ENCODE measurements at places on chromosomes 1 and 21.

DNA sequence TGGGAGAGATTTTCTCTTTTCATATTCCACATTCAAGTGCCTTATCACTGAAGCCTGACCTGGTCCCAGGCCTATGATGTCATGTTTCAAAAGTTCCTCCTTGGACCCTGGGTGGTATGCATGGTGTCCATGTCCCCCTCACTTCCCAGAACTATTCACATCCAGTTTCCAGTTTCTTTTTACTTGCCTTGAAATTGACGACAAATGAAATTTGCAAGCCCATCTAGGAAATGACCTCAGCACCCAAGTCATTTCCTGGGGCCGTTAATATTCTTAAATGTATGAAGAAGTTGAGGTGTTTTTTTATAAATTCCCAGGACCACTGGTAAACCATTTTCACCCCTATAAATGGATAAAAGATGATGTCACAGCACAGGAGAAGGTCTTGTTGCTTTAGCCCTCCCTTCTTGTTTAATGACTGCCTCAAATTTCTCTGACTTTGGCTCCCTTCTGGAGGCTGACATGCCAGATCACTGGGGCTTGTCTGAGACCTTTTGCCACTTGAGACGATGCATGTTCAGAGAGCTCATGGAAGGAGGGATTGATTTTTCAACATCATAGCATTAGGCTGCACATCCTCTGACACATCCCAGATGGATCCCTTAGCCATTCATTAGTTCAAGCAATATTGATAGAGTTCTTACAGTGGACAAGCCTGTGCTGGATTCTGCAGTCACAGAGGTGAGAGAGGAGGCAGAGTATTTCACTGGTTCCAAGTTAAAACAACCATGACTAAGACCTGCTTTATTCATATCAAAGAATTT, 221.3 kb downstream of the PLPP3 start:
- DNase-seq = no peak

DNA sequence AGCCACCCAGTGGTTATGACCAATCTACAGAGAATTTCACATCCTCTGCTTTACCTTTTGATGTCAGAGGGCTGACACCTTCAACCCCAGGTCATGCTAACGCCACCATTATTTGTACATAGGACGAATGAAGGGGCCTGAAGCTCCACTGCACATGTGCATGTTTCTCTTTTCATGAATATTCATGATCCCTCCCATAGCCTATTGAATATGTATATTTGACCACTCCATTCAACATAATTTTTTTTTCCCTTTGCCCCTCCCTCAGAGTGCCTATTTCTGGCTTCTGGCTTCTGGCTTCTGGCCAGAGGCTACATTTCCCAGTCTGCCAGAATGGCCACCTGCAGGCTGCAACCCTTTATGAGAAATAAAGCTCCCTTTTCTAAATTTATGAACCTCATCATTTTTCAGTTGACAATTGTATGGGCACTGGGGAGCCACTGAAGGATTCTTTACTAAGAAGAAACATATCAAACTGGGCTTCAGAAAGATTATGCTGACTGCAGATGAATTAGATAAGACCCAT, 406.7 kb downstream of the SIPA1L2 start:
- no peak for DNase-seq

- no peak for DNase-seq
These were observed 43.3 kb downstream of the RASAL2 start for GRCh38 chr1:178137238-178137637.

DNA sequence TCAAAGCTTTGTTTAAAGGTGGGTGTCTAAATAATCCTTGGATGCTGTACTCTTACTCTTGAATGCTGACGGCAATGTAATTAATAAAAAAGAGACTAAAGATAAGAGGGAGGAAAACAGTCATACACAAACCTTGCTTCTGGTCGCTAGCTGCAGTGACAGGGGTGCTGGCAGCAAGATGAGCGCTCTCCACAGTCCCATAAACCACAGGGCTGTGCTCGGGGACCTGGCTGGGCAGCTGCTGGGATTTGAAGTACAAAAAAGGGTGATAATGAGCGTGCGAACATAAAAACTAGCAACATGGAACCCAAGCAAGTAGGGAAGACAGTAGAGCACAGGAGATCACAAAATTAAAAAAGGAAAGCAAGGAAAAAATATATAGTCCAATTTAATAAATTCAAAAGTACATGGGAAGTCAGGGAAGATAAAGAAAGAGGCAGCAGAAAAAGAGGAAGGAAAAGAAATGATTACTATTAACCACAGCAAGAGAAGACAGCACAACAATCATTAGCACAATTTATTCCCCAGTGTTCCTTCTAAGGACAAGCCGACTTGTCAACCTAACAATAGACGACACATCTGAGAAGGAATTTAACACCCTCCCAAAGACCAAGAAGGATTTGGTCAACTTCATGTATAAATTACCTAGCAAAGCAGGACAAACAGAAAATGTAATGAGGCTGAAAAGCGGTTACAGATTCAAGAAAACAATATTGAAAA, 162.9 kb upstream of the HP1BP3 start:
- DNase-seq = no peak

DNA sequence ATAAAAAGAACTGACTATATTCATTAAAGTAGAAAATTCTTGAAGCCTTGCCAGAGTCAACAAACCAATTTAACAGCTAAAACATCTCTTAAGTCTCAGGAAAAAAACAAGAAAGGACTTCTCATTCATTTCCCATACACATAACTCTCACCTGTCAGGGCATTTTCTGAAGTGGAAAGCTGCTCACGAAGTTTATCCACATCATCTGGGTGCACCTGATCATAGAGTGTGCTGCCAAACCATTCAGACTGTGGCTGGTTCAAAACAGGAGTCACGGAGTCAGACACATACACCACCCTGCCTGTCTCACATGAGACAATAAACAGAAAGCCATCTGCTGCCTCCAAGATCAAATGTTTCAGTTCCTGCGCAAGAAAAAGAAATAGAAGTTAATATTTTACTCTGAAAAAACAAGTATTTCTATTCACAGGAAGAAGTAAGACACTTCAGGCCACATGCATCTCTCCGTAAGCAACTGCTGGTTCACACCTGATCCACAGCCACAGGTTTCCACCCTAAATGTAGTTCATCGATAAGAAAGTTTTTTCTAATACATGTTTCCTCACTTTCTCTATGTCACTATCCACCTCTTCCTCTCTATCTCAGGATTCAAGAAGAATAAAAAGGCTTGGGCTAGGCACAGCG, 28.2 kb upstream of the CTSK start:
- no peak for DNase-seq

DNA sequence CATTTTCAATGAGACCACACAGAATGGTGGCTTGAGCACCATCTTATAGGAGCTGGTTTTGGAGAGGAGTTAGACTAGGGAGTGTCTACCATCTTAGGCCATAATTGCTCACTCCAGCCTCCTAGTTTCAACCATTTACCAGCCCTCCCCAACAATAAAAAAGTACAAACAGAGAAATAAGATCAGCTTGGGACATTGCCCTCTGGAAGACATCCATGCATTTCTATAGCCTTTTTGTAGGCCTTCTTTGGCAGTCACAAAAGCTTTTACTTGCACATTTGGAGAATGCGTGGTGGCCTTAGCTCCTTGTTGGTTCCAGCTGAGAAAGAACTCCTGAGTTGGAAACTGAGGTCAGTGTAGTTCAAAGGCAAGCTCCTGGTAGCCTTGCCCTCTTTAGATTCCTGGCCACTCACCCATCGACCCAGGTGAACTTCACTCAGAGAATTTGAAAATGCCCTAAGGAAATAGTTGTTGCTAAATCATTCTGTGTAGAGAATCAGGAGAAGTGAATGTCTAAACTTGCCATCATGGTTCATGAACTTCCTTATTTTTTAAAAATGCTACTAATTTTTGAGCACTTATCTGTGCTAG, 301.7 kb upstream of the PROX1 start:
- DNase-seq = no peak

- peak; percentile 67 for DNase-seq
These were observed 68.1 kb downstream of the RPS6KA1 start for GRCh38 chr1:26597629-26598039.

GRCh38 chr1:237670302-237670701, 220.4 kb downstream of the ZP4 start:
- DNase-seq = no peak

GRCh38 chr1:101152633-101153032, 84.2 kb upstream of the S1PR1 start:
- DNase-seq = no peak

DNA sequence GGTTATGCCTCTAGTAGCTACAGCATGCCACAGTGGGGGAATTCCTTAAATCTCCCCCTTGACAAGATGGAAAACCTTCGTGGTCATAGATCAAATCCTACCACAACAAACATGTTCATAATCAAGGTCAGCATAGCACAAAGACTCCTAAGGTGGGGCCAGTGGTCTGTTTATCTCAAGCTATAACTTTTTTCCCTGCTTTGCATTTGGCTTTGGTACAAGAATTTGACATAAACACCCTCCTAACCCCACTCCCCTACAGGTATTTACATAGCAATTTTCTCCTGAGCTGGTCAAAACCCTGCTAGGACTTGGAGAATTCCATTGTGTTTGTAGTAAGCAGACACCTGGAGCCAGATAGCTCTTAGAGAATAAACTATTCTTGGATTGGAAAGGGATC, 58.5 kb downstream of the HIVEP3 start:
- no peak for DNase-seq

GRCh38 chr1:207836591-207837347, 74.2 kb downstream of the CD34 start:
- DNase-seq = no peak

DNA sequence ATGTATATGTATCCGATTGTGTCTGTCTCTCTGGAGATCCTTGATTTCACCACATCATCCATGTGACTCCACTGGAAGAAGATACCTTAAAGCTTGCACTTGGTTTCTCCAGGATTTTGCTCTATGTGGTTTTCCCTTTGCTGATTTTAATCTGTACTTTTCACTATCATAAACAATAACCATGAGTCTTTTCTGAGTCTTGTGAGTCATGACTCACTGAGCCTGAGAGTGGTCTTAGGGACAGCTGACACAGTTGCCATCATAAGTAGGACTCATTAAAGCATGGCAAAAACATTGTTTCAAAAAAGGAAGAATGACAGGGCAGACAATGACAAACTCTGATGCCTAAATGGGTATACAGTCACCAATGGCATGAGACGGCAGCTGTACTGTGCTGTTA, 226.2 kb downstream of the AKT3 start:
- no peak for DNase-seq

DNA sequence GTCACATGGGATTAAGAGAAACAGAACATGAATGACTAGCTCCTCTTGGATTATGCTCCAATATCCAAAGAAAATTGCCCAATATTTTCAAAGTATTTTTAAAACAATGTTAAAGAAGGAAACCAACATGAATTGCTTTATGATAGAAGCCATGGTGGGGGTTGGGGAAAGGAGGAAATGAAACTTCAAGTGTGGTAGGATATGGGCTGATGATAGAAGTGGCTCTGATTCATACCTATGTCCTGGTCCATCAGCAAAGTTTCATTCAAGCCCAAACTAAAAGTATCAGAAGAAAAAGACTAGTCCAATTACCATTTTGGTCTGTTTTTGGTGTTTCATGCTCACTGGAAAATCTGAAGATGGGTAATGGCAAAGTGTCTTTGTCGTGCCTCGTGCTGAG, 104.2 kb upstream of the PROX1 start:
- DNase-seq = peak; percentile 10

GRCh38 chr1:160826546-160826945, 30.6 kb downstream of the LY9 start:
- no peak for DNase-seq

GRCh38 chr1:69163241-69163640, 404.5 kb upstream of the LRRC7 start:
- no peak for DNase-seq

- DNase-seq = no peak
These were observed 646 bp downstream of the DNAJB4 start for GRCh38 chr1:78005448-78005722.

DNA sequence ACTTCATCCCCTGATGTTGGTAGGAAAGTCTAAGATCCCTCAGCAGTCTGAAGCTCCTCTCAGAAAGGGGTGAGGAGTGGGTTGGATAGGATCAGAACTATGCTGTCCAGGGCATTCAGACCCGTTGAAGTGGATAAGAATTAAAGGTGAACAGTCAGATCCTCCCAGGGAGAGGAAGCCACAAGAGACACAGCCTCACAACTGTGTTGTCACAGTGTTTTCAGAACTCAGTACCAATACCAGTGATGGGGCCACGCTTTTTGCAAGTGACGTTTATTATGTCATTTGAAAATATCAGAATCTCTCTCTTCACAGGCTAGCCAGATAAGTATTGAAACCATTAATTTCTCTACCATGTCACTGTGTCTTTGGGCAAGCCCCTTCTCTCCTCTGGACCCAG, 15.4 kb upstream of the EPS15 start:
- DNase-seq = no peak

DNA sequence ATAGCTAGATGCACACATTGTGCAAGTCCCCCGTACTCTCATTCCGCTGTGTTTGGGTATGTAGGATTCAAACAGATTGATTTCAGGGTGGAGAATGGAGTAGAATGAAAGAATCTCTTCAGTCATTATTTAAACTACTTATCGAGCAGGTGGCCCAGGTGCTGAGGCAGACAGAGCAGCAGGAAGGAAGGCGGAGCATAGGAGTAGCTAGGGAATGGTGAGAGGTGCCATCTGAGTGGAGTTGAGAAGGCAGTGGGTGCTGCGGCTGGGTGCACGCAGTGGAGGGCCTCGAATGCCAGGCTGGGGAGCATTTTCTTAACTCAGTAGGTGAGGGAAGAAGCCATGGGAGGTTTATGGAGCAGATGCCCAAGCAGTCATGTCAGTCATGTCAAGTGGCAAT, 45.2 kb upstream of the CD101 start:
- DNase-seq = no peak

GRCh38 chr1:4265836-4266235, 365.8 kb upstream of the C1orf174 start:
- DNase-seq = no peak

GRCh38 chr1:78339490-78339889, 151.3 kb upstream of the PTGFR start:
- no peak for DNase-seq

GRCh38 chr1:198848206-198848605, 209.4 kb downstream of the PTPRC start:
- DNase-seq = no peak

DNA sequence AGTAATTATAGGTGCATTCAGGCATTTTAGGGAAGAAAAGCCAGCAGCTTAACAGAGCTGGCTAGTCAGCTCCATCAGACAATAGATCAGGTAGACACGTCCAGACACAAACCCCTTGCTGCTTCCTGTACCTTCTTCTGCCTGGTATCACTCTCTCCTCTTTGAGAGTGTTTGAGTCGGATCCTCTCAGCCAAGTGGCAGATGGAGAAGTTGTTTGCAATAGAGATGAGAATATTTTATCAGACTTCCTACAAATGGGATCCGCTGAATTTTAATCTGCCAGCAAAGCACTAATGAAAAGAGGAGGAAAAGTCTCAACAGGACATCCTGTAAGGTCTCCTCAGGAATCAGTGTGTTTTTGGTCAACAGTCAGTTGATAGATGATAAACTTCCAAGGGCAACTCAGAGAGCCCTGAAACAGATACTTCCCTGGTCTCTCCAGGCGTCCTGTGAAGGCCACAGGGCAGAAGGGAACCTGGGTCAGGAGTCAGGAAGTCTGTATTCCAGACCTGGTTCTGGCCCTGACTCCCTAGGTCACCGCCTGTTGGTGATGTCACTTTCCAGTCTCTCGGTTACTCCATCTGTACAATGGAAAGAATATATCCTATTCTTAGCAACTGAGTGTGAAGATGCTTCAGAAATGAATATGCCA, 62.1 kb upstream of the PROX1 start:
- DNase-seq = no peak

GRCh38 chr1:27624467-27625178, 10.4 kb downstream of the FGR start:
- DNase-seq = peak; percentile 13

- no peak for DNase-seq
These were observed 15.7 kb upstream of the PHC2 start for GRCh38 chr1:33446590-33446989.
